Stimulated activated CD4-positive, alpha-beta T cell treated with anti-CD3 and anti-CD28 coated beads, Interleukin-12 subunit alpha, Interleukin-12 subunit beta, amount 100 ng/mL, for 4 hours (primary cell): ENCODE measurements at places on chromosomes 12 and 14.

GRCh38 chr14:105096206-105096875 lies 31.1 kb upstream of the GPR132 start:
- DNase-seq = no peak

DNA sequence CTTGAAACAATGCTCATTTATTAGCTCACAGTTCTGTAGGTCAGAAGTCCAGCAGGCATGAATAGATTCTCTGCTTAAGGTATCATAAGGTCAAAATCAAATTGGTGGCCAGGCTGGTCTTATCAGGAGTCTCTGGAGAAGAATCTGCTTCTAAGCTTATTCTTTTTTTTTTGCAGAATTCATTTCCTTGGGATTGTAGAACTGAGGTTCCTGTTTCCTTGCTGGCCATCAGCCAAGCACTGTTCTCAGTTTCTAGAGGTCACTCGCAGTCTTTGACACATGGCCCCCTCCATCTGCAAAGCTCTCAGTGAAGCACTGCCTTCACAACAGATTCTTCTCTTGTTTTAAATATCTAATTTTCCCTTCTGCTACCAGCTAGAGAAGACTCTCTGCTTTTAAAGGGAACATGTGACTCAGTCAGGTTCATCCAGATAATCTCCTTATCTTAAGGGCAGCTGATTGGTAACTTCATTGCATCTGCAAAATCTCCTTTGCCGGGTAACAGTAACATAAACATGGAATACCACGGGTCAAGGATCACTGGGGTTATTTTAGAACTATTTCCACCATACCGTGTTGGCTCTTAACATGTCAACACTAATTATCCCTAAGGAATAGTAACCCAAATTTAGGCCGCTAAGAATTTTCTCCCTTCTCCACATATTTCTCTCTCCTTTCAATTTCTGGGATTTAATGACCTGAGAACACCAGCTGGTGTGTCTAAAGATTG lies 25.3 kb downstream of the RHOJ start:
- DNase-seq = no peak

- no peak for DNase-seq
Observed at GRCh38 chr14:24435192-24435810, 5.5 kb downstream of the KHNYN start.

- no peak for DNase-seq
Observed at GRCh38 chr12:121784460-121784859, 9.0 kb downstream of the RHOF start.

DNA sequence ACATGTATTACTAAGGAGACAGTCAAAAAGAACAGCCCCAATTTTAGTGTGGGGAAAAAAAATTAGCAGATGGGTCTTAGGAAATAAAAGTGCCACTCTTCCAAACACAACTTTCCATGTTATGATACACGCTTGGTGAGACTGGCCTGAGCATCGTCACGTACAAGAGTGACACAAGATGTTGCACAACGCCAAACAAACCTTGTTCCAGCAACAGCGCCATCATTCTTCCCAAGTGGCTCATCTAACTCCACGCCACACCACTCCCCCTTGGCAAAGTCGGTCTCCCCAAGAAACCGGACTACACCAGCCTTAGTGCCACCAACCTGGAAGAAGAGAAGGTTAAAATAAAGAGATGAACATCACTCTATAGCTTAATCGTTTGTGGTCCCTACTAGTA lies 58.7 kb downstream of the CLIP1 start:
- no peak for DNase-seq

- DNase-seq = no peak
Observed at GRCh38 chr14:95875831-95876760, 536 bp upstream of the TUNAR start.
